Astrocyte of the spinal cord (primary cell): ENCODE measurements at places on chromosomes 4 and X.
A peak's percentile ranks its signal among the peaks of the same experiment; 100 is the strongest.

DNA sequence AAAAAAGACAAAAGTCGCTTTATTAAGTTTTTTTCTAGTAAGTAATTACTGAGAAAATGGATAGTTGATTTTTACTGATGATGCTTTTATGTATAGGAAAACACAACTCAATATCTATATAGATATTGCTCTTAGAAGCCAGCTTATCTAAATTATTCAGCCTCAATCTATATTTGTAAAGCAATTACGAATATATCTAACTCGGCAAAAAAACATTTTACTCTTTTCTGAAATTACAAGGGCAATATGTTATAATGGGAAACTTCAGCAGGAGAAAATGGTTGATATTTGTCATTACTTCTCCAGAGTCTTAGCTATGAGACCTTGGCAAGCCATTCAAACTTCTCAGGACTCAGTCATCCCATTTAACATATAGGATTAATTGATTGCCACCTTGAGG lies 228.5 kb downstream of the SLC7A11 start:
- DNase-seq = no peak

- DNase-seq = no peak
These were observed 39.2 kb upstream of the HMX1 start for GRCh38 chr4:8910822-8911315.

DNA sequence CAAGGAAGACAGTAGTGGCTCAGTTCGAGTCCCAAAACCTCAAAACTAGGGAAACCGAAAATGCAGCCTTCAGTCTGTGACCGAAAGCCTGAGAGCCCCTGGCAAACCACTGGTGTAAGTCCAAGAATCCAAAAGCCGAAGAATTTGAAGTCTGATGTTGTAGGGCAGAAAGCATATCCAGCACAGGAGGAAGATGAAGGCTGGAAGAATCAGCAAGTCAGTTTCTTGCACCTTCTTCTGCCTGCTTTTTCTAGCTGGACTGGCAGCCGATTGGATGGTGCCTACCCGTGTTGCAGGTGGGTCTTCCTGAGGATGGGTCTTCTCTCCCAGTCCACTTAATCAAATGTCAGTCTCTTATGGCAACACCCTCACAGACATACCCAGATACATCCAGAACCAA lies 95.0 kb downstream of the STK32B start:
- no peak for DNase-seq

- DNase-seq = peak; percentile 49
These were observed 29.9 kb downstream of the PNMA6E start for GRCh38 chrX:153371256-153371655.

DNA sequence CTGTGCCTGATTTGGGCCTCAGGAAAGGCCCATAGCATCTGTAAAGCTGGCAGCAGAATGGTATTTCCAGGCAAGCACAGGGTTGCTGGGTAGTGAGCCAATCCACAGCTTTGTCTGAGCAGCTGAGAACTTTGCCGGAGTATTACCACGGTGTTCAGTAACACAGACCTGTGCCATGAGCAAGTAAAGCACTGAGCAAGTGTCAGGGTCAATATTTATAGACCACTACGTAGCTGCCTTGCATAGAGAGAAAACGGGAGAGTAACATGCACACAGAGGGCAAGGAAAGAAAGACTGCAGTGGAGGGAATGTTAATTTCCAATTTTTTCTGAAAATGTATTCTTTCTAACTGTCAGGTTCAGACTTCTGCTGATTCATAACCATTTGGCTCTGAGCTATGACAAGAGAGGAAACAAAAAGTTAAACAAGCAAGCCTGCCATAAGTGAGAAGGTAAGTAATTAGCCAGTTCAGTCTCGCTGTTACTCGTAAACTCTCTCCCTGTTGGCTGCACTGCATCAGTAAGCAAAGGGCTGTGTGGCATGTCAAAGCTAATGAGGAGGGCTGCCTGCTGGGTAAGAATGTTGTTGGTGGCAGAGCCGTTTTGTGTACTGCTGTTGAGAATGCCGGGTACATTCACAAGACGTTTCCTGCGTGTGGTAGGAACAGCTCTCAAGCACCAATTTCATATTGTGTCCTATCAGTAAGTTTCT lies 238.1 kb downstream of the BMPR1B start:
- peak; percentile 69 for DNase-seq

- DNase-seq = no peak
These were observed 1.5 kb downstream of the CFAP97 start for GRCh38 chr4:185201977-185202962.

DNA sequence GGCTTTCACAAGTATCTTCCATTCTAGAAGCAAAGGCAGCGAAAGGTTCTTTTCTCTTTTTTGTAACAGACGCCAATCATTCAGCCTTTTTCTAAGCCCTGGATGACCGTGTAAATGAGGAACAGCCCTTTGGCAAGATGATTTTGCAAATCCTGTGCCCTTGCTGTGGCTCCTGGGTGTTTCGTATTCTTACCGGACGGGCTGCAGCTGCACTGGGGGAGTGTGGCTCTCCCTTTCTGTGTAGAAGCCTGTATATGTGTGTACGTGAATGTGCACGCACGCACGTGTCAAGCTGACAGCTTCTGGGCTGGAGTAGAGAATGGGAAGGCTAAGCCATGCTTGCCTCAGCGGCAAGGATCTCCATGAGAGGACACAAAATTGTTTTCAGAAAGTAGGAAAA lies 8.2 kb downstream of the GRPEL1 start:
- no peak for DNase-seq

DNA sequence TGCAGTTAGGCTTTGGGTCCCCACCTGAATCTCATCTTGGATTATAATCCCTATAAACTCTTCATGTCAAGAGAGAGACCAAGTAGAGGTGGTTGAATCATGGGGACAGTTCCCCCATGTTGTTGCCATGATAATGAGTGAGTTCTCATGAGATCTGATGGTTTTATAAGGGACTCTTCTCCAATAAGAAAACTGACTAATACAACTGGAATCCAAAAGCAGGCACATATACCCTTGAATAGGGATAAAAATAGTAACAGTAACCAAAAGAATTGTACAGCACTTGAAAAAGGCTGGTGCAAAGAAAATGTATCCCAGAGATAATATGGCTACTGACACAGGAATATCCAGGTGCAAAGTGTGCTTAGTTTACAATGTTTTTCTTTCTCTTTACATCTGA lies 351.5 kb upstream of the MAD2L1 start:
- no peak for DNase-seq

GRCh38 chr4:84070289-84070688 lies 428.8 kb downstream of the NKX6-1 start:
- DNase-seq = no peak
